CD4-positive, alpha-beta T cell treated with Interleukin-6 at 100 ng/mL for 8 hours (primary cell): ENCODE measurements at places on chromosomes 2 and 18.

- no peak for DNase-seq
Measured at GRCh38 chr18:48955830-48956261, 5.1 kb upstream of the SMAD7 start.

DNA sequence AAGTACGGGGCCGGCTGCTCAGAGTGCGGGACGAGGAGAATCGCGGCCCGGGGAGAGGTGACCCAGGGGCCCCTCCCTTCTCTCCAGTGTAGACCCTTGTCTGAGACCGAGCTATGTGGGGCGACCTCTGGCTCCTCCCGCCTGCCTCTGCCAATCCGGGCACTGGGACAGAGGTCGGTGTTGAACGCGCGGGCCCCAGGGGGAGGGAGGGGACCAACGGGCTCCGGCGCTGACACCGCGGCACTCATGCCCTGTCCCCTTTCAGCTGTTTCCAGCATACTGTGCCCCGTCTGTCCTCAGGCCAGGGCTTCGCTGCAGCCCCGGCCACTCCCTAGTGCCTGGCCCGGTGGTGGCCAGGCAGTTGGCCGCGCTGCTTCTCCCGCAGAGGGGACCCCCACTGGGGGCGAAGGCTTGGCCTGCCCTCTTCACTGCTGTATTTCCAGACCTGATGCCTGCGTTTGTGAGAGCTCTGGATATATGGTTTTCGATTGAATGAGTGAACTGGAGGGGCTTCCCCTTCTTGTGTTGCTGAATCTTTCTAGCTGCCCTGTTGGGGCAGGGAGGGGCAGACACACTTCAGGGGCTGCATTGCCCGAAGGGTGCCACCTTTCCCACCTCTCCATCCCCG lies 809 bp downstream of the DBI start:
- peak; percentile 9 for DNase-seq

GRCh38 chr2:95526360-95527341 lies 42.1 kb upstream of the TRIM43B start:
- peak; percentile 38 for DNase-seq

- DNase-seq, result no peak
Measured at GRCh38 chr2:43370146-43370545, 143.7 kb upstream of the ZFP36L2 start.

DNA sequence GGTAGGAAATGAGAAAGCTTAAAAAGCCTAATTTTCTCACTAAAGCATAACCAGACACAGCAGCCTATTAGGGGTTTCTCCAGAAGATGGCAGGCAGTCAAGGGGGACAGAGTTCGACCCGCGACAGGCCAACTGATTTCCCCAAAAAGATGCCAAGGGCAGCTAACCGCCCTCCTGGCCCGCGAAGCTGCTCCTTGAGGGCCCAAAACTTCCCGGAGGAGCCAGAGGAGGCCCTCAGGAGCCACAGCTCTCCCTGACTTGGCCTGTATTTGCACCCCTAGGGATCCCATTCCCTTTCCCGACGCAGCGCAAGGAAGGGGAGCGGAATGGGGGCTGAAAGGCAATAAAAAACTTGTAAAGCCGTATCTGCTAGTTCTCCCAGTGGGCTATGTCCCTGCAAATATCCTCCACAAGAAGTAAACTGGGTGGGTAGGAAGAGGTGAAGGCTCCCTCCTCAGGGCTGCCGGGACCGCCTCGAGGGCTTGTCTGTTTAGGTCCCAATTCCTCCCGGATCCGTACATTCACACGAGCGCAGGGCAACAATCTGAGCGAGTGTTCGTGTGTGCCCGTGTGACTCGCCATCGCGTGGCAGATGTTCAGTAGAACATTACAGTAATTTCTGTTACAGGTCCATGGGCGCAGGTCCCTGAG lies 756 bp upstream of the NAGK start:
- DNase-seq, result no peak
